ENCODE measurements at places on chromosomes 4 and X. TPM values are rescaled to one million over a fixed set of nuclear protein-coding genes. Genes with fewer than 3 reads are reported as not detected.

DNA sequence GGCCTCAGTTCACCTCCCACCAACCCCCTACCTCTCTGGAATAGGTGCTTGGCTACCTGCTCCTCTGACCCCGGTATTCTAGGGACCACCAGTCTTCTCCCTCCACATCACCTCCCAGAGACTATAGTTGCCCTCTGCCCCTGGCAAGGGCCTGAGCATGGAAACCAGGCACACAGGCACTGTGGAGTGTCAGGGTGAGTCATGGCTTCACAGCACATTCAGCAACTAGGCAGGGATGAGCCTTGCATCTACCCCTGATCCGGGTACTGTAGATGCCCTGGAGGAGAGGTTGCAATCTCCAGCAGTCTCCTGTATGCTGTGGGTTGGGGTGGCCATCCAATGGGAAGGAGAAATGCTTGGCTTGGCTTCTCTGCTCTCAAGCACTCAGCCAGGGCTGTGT, 472.7 kb downstream of the IDS start:
- no peak for DNase-seq

GRCh38 chr4:16993956-16994840, 95.8 kb upstream of the LDB2 start:
- no peak for DNase-seq

DNA sequence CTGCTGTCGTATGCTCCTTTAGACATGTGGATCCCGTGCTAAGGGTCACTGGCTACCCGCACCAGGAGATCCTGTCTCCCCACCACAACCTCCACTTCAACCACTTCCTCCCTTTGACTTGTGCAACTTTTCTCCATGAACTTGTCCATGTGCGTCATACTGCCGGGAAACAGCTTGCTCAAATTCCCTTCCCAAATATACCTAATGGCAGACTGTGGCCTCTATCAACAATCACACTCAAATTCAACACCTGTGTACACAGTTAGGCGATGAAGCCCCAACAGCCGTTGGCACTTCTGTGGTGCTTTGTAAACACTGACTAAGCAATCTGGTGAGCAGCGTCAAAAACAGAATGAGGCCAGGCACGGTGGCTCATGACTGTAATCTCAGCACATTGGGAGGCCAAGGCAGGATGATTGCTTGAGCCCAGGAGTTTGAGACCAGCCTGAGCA, 49.5 kb downstream of the CD99L2 start:
- DNase-seq = no peak

Gene NCAPG
- 102 TPM for total RNA-seq

DNA sequence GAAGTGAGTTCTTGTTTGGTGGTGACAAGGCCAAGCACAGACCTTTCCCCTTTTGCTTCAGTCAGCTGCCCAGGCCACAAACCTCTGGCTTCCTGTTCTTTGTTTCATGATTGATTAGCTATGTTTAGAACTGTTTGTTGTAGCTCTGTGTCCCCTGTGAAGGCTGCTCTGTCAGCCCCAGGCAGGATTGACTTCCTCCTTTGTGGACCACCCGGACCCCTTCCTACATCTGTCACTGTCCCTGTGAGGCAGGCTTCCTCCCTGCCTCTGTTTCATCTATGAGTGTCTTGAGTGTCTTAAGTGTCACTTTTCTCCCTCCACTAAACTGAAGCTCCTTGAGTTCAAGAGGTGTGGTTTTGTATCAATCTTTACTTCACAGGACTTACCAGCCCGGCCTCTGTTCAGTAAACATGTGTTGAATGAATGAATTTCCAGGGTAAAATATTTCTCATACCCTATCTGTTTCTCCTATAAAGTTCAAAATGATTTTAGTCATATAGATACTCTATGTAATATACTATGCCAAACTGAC, 83.5 kb downstream of the ZNF674 start:
- peak; percentile 48 for DNase-seq

DNA sequence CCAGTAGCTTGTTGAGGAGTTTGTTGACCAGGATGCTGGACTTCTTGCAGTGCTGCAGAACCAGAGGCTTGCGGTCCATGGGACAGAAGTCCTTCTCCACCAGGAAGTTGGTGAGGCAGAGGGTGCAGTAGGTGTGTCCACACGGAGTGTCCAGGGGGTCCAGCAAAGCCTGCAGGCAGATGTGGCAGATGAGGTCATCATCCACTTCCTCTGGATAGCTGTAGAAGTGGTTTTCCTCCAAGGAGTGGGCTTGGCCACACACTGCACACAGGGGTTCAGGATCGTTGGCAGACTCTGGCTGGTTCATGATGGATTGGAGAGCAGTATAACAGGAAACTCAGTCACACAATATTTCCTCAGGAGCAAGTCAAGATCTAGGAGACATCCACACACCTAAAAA, 17.6 kb downstream of the LNX1 start:
- DNase-seq = no peak
